ENCODE measurements at places on chromosomes 7 and 10. TPM values are rescaled to one million over a fixed set of nuclear protein-coding genes. Genes with fewer than 3 reads are reported as not detected.

Gene LRRTM3
- not detected for total RNA-seq

Gene VWDE
- total RNA-seq, result 0.43 TPM

Gene UNCX
- total RNA-seq, result not detected

Gene CHN2
- 1.2 TPM for total RNA-seq

Gene PTF1A
- total RNA-seq, result not detected

Gene DRGX
- total RNA-seq, result not detected

GRCh38 chr10:968546-969199, 19.6 kb upstream of the GTPBP4 start:
- no peaks in the 10 kb centered on the region for H3K36me3 ChIP-seq
- no peak overlapping the region for H3K4me3 ChIP-seq
- no peak for DNase-seq
- H3K27me3 ChIP-seq, result peaks cover 19% of the 10 kb centered on the region

DNA sequence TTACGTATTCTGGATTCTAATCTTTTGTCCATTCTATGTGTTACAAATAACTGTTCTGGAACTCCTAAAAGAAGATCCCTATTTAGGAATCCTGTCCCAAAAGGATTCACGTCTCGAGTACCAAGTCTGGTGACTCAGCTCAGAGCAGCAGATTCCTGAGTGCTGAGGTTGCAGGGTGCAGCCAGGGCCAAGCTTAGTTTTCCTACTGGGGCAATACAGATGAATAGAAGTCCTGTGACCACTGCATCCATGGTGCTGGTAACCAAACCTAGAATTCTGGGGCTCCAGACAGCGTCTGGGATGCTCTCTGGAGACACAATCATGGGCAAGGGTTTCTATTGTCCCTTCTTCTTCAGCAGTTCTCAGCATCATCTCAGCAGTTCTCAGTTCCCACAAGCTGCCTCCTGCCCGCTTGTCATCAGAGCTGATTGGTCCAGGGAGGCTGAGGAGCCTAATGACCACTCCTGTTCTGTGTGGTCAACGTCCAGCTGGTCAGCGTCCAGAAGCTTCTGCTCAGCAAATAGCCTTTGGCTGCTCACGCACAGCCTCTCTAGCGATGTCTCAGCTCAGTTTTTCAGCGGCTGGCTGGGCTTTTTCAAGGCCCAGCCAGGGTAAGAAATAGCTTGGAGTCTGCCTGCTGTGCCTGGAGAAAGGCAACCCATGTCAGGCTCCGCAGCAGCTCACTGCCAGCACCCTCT, 50.4 kb upstream of the C7orf33 start:
- no peak overlapping the region for H3K4me3 ChIP-seq
- DNase-seq, result no peak
- peaks cover 6% of the 10 kb centered on the region for H3K27me3 ChIP-seq
- H3K27ac ChIP-seq, result no peak overlapping the region

DNA sequence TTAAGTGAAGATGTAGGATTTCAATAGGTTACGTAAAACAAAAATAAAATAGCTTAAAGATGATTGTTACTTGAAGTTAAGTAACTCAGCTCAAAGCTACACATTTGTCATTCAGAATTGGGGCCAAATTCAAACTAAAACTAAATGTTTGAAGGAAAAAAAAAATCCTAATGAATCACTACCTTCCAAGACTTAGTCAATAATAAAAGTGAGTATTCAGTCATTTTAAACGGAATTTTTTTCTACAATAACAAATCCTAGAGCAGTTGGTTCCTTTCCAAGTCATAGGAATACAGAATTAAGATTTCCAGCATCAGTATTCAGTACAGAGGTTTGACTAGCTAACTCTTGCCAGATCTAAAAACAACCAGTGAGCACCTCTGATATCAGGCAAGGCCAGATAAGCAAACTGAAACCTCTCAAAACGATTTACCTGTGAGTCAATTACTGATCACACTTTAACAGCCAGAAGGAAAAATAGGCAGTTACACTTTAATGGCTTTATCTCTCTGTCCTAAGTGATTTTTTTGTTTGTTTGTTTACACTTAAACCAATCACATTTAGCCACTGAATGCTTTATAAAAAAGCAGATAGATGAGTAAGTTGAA, 669.8 kb upstream of the ANKRD30A start:
- H3K27ac ChIP-seq, result no peak overlapping the region
- no peak overlapping the region for H3K4me3 ChIP-seq
- H3K4me1 ChIP-seq, result no peaks in the 10 kb centered on the region
- H3K36me3 ChIP-seq, result no peaks in the 10 kb centered on the region
- DNase-seq, result no peak

- DNase-seq, result peak; percentile 44
- H3K27ac ChIP-seq, result no peak within 1 kb of the TSS
- H3K27me3 ChIP-seq, result peaks cover 61% of the 10 kb centered on the region
- peaks cover 18% of the 10 kb centered on the region for H3K4me1 ChIP-seq
- H3K36me3 ChIP-seq, result peaks cover 2% of the 10 kb centered on the region
Measured at GRCh38 chr7:124765401-124766352, at the start of gene GPR37. Gene GPR37, minus strand, starts transcription at chr7:124765792. Its CDS starts 816 bp downstream, at chr7:124764976.

DNA sequence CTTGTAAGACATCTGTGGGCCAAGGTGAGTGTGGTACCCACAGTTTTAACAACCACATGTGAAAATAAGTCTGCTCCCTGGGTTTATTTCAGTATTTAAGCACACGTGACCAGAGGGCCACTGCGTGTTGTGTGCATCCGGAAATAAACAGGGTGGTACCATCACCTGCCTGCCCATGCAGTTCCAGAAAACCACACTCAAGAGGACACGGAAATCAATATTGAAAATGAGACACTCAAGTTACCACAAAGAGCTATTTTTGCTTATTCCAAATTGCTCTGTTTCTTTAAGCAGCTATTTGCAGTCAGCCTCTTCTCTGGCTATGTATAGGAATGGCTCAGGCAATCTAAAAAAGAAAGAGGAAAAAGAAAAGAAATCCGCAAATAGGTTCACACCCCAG, 71.8 kb upstream of the LOXL4 start:
- no peak overlapping the region for H3K4me3 ChIP-seq
- H3K27me3 ChIP-seq, result peaks cover 34% of the 10 kb centered on the region

DNA sequence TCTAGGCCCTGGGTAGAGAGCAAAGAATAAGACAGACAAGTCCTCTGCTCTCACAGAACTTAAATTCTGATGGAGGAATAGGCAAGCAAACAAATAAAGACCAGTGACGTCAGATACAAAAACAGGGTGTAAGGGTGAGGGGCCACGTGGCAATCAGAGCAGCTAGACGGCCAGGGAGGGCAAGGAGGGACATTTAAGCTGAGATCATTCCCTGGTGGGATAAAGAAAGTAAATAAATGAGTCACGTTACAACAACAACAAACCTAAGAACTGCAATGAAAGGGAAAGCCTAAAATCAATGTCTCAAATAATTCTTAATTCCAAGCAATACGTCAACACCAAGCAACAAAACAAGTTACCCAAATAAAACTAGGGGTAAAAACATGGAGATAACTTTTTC, 21.8 kb downstream of the STN1 start:
- DNase-seq, result no peak
- no peak overlapping the region for H3K4me3 ChIP-seq
- no peaks in the 10 kb centered on the region for H3K27me3 ChIP-seq
- peak overlapping the region; percentile 97 for H3K27ac ChIP-seq

DNA sequence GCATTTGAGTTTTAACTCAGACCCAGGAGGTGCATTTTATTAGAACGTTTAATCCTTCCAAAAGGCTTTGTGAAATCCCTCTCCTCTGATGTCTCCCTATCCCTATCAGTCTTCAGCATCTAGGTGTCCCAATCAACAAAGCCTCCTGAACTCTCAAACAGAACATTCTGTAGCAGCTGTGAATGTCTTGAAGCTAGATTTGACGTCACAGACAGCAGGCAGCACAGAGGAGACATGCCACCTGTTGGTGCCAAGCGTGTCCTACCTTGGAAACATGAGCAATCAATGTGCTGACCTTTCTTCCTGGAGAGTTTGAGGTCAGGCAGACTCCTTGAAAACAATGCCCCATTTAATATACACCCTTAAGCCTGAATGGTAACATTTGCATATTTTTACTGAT, 125.5 kb downstream of the RNLS start:
- no peak overlapping the region for H3K4me3 ChIP-seq
- no peaks in the 10 kb centered on the region for H3K36me3 ChIP-seq
- H3K4me1 ChIP-seq, result no peaks in the 10 kb centered on the region
- H3K27ac ChIP-seq, result no peak overlapping the region
- no peak for DNase-seq

DNA sequence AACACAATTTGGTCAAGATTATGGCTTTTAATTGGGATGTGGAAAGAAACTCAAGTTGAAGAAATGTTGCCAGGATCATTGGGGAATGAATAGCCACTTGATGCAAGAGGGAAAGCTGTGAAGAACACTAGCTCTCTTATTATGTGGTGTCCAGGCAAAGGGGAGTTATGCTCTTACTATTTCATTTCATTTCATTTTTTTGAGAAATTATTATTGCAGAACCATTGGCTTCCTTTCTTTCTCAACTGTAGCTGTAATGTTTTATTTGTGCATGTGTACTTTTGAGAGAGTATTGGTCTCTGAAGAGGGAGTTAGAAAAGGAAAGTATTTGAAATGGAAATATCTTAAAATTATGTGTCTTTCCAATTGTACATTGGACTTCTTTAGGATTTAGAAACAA, 312.6 kb upstream of the BMPER start:
- no peaks in the 10 kb centered on the region for H3K36me3 ChIP-seq
- H3K4me3 ChIP-seq, result no peak overlapping the region
- no peak for DNase-seq
- H3K27me3 ChIP-seq, result no peaks in the 10 kb centered on the region

- H3K27me3 ChIP-seq, result no peaks in the 10 kb centered on the region
- no peak overlapping the region for H3K4me3 ChIP-seq
- H3K4me1 ChIP-seq, result no peaks in the 10 kb centered on the region
Measured at GRCh38 chr7:1313613-1314012, 80.9 kb downstream of the UNCX start.

DNA sequence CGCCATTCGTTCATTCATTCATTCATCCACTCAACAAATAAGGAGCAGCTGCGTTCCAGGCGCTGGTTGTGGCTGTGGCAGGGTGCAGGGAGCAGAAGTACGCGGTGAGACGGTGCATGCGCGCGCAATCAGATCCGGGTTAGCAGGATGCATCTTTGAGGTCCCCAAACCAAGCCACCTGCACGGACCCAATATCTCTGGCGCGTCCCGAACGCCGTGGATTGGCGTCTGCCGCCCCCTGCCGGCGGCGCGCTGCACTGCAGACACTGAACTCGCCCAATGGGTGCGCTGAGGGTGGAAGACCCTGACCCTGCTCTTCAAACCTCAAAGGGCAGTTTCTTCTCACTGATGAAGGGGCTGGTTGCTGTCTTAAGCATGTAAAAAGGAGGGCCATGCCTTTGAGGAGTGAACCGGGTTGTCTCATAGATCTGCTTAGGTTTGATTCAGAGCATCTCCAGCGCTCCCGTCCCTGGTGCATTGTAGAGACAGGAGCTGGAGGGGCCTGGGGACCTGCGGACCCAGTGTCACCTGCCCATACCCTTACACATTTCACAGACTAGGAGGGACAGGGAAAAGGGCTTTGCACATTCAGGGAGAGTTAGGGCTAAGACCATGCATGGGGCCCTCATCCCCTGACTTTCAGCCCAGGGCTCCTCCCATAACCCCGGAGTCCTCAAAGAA, 102.5 kb downstream of the RAMP3 start:
- no peak overlapping the region for H3K27ac ChIP-seq
- DNase-seq, result peak; percentile 84
- H3K36me3 ChIP-seq, result no peaks in the 10 kb centered on the region
- peaks cover 27% of the 10 kb centered on the region for H3K27me3 ChIP-seq

DNA sequence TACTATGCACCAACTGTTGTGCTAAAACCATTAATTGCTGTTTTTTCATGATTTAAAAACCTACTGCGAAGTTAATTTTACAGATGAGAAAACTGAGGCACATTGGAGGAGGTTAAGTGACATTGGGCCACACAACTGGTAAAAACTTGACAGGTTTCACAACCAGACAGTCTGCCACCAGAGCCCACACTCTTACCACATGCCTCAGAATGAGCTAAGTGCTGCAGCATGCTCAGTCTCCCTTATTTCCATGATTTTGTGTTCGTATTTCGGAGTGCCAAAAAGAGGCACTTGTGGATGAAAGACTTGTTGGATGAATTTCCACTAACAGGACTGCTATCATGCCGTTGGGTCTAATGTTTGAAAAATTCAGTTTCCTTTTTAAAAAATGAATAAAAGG, 77.4 kb downstream of the PCLO start:
- H3K27ac ChIP-seq, result no peak overlapping the region
- DNase-seq, result no peak
- H3K27me3 ChIP-seq, result no peaks in the 10 kb centered on the region
- H3K4me3 ChIP-seq, result no peak overlapping the region

Data from activated T-cell treated with anti-CD3 and anti-CD28 coated beads, Interleukin-2, amount 50 U/mL, for 72 hours (primary cell).